ENCODE measurements at places on chromosomes 6 and 20. TPM values are rescaled to one million over a fixed set of nuclear protein-coding genes. Genes with fewer than 3 reads are reported as not detected.

DNA sequence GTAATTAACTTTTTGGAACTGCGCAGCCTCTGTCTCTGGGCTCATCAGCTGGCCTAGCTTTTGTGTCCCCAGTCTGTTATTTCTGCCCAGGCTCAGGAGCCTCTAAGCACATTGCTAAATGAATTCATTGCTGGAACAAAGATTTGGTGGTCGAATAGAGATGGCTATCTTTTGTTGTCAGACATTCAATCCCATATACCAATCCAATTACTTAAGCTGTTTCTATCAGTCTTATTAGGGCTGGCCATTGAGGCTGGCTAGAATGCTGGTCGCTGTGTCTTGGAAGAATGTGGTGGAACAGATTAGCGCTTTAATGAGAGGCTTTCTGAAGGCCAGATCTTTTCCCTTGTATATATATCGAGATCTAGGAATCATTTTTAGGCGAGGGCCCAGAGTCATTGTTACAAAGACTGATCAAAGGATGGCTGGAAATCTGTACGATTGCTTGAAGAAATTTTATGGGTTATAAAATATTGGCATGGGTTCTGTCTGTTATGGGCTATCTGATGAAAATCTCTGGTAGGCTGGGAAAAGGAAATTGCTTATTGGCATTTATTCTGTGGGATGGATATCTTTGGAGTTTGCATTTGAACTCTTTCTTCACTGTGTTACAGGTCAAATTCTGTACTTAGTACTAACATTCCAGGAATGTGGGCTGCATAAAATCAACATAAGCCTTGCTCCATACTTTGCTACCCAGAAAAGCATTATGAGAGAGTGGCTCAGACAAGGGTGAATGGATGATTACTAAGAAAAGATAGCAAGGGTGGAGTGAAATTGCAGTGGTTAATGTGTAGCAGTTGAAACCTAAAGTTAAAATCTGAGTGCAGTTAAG lies 34.8 kb upstream of the JAG1 start:
- no peak overlapping the region for H3K4me3 ChIP-seq
- no peaks in the 10 kb centered on the region for H3K4me1 ChIP-seq
- H3K27me3 ChIP-seq, result peaks cover 11% of the 10 kb centered on the region
- no peak overlapping the region for H3K27ac ChIP-seq

DNA sequence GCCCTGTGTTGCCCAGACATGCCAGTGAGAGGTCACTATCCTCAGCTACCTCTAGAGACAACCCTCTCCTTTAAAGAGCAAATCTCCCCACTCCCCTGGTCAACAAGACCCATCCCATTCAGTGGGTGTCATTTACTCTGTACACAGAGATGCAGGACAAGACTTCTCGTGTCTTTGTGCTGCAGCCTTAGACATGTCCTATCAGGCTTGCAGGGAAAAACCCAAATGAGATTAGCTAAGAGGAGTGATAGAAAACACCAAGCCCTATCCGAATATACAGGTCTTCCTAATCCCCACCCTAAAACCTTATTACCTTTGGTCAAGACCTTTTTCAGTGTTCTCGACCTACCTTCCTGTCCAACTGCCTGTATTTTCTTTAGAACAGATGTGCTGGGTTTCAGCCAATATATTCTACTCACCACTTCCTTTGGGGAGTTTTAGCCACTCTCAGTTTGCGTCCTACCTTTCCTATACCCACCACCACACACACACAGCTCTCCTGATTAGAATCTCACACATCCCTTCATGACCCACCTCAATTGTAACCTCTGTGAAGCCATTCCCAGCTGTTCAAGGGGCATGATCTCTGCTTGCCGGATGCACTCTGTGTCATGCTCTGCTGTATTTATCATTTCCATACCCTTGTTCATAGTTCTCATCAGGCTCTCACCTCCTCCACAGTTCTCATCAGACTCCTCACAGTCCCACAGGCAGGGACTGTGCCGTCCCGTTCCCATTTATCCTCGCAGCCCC lies 39.7 kb downstream of the TRAM2 start:
- no peak overlapping the region for H3K27ac ChIP-seq
- no peaks in the 10 kb centered on the region for H3K27me3 ChIP-seq
- DNase-seq, result no peak
- H3K36me3 ChIP-seq, result peaks cover 5% of the 10 kb centered on the region
- no peak overlapping the region for H3K4me3 ChIP-seq
- peaks cover 34% of the 10 kb centered on the region for H3K4me1 ChIP-seq

GRCh38 chr6:30810813-30811339 lies 66.5 kb upstream of the IER3 start:
- DNase-seq, result peak; percentile 91
- H3K4me1 ChIP-seq, result peaks cover 81% of the 10 kb centered on the region
- H3K27ac ChIP-seq, result peak overlapping the region; percentile 98

- H3K27me3 ChIP-seq, result no peaks in the 10 kb centered on the region
- H3K27ac ChIP-seq, result no peak overlapping the region
- no peaks in the 10 kb centered on the region for H3K36me3 ChIP-seq
These were observed 122.3 kb downstream of the ANKS1A start for GRCh38 chr6:35011096-35012041.

DNA sequence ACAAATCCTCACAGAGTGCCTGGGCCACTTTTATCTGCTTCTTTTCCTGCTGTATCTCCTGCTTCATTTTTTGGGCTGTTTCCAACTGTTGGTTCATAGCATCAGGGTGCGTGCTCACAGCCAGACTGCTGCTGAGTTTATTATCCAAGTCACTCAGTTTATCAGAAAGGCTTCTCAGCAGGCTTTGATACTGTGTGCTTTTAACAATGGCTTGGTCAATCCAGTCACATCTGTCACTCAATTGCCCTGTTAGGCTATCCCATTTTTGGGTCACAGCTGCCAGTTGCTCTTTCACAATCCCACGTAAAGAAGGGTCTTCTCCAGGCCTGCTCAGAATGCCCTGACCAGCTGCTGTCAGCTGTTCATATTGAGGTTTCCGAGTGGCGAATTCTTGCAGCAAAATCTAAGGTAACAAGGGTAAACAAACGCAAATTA lies 87.2 kb downstream of the DST start:
- H3K36me3 ChIP-seq, result no peaks in the 10 kb centered on the region
- H3K27ac ChIP-seq, result no peak overlapping the region
- no peak for DNase-seq
- no peaks in the 10 kb centered on the region for H3K27me3 ChIP-seq
- H3K4me1 ChIP-seq, result peaks cover under 1% of the 10 kb centered on the region

GRCh38 chr6:146029573-146030184 lies 817 bp downstream of the GRM1 start:
- no peak overlapping the region for H3K4me3 ChIP-seq
- DNase-seq, result no peak
- H3K36me3 ChIP-seq, result peaks cover 2% of the 10 kb centered on the region
- peaks cover 3% of the 10 kb centered on the region for H3K4me1 ChIP-seq
- no peak overlapping the region for H3K27ac ChIP-seq

- peak overlapping the region; percentile 78 for H3K4me3 ChIP-seq
- no peak for DNase-seq
- H3K36me3 ChIP-seq, result peaks cover 9% of the 10 kb centered on the region
- H3K27me3 ChIP-seq, result peaks cover 9% of the 10 kb centered on the region
These were observed 5.1 kb downstream of the RING1 start for GRCh38 chr6:33213166-33213988.

The ENPP5 gene
- total RNA-seq, result 0.38 TPM

DNA sequence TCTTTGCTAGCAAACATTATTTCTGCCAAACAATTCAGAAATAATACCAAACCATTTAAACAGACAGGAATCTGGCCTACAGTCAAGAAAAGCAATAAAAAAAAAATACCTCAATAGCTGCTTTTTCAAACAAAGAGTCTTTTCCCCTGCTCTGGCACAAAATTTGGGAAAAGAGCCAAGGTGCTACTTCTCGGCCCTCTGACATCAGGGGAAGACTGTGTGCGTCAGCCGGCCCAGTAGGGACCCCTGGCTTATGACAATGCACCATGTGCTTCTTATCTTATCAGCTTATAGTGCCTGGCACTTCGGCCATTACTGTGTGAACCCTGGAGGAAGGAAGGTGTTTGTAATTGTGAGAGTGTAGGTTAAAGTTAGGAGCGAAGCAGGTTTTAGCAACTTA lies 89.4 kb downstream of the PDE10A start:
- H3K4me1 ChIP-seq, result no peaks in the 10 kb centered on the region
- no peak for DNase-seq
- no peak overlapping the region for H3K27ac ChIP-seq
- H3K36me3 ChIP-seq, result no peaks in the 10 kb centered on the region

GRCh38 chr6:73696966-73697655 lies 1.1 kb downstream of the CD109 start:
- no peak for DNase-seq
- H3K4me3 ChIP-seq, result peak overlapping the region; percentile 84

The LY6G6D gene
- total RNA-seq, result not detected

DNA sequence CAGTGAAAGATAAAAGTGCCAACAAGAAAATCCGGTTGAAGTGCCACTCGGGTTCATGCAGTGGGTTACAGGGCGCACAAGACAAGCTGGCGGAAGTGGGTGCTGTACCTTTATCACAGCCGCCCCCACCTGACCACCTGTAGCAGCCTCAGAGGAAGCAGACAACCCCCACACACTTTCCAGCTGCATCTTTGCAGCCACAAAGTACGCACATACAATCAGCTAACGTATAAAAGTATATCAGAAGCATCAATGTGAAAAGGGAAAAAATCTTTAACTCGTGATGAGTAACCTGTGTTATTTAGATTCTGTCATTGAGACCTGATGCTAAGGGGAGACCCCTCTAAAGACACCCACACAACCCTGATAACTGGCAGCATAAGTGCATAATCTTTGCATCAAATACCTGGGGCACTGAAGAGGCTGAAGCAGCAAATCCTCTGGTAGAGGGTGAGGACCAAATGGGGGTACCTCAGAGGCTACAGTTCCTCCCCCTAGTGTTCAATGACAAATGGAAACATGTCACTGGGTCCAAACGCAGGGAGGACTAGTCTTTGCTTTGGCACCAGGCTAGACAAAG lies 22.1 kb downstream of the BACH2 start:
- no peaks in the 10 kb centered on the region for H3K27me3 ChIP-seq
- H3K27ac ChIP-seq, result peak overlapping the region; percentile 94
- peak; percentile 92 for DNase-seq
- peaks cover 89% of the 10 kb centered on the region for H3K4me1 ChIP-seq
- peaks cover 69% of the 10 kb centered on the region for H3K36me3 ChIP-seq

The TREM2 gene
- total RNA-seq, result not detected

GRCh38 chr6:123515715-123516114 lies 121.0 kb downstream of the TRDN start:
- no peak overlapping the region for H3K27ac ChIP-seq
- DNase-seq, result no peak
- H3K4me1 ChIP-seq, result no peaks in the 10 kb centered on the region
- H3K36me3 ChIP-seq, result no peaks in the 10 kb centered on the region

- DNase-seq, result no peak
- H3K36me3 ChIP-seq, result no peaks in the 10 kb centered on the region
- no peak overlapping the region for H3K4me3 ChIP-seq
- no peaks in the 10 kb centered on the region for H3K4me1 ChIP-seq
These were observed 241.8 kb upstream of the BMP2 start for GRCh38 chr20:6525447-6526303.

- H3K27me3 ChIP-seq, result no peaks in the 10 kb centered on the region
- DNase-seq, result no peak
- no peaks in the 10 kb centered on the region for H3K4me1 ChIP-seq
- no peak overlapping the region for H3K27ac ChIP-seq
These were observed 102.5 kb upstream of the ARG1 start for GRCh38 chr6:131470534-131470933.

The OR2H2 gene
- not detected for total RNA-seq

The RGL2 gene
- 17.7 TPM for total RNA-seq

DNA sequence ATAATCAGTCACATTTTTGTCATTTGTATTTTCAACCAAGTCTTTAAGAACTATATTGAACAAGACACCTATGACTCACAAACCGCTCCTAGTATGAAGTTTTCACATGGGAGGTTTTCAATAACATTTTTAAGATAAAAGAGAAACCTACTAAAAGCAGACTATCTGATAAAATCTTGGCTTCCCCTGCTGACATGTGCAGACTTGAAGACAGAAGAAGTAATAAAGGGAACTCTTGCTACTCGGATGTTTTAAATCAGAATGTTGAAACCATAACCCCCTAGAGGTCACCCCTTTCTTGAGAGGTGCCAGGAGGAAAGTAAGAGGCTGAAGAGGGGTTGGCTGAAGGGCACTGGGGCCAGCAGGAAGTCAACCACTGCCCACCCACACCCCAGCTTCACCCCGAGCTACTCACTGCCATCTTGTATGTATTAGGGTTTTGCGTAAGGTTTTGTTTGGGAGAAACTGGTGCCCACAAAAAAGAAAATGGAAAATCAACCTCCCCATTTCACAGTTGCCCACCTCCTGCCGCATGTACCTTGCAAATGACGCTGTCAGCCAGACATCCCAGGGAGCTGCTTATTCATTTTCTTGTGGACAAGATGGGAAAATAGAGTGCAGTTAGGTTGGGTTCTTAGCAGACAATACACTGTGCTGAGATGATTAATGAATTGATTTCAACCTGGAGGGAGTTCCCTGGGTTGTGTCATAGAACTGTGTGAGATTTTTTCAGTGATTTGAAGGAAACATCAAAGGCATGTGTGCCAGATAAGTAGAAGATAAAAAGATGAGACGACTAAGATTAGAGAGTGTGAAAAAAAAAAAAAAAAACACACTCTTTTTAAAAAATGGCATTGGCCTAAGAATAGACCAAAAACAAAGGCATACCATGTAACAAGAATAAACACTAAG lies 83.2 kb upstream of the TAB2 start:
- peaks cover 47% of the 10 kb centered on the region for H3K4me1 ChIP-seq
- H3K4me3 ChIP-seq, result peak overlapping the region; percentile 69
- no peaks in the 10 kb centered on the region for H3K27me3 ChIP-seq
- DNase-seq, result peak; percentile 47

DNA sequence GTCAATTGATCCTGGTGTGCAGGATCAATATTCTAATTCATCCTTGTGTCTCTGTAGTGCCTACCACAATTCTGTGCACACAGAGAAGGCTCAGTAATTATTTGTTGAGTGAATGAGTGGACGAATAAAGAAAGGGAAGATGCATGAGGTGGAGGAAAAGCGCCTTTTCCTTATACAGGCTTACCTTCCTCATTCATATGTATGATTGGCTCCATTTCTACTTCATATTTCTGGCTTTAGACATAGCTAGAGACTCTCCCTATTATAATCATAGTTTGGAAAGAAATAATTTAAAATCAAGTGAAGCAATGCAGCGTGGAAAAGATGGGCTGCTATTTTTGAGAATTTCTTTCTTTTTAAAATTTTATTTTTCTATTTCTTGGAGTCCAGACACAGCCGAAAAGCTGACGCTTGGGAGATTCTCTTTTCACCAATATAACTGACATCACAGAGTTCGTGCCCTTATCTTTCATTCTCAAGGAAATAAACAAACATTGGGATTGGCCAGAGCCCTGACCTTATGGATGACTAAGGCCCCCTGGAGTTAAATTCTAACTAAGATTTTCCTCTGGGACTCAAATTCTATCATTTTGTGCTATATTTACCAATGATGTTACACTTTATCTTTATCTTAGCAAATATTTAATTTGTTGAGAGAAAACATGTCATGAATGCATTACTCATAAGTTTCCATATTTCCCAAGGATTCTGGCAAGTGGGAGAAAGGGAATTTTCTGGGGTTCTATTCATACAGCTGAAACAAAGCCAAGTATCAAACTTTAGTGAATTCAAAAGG lies 48.1 kb downstream of the PRL start:
- no peaks in the 10 kb centered on the region for H3K27me3 ChIP-seq
- H3K4me3 ChIP-seq, result no peak overlapping the region
- DNase-seq, result no peak
- no peaks in the 10 kb centered on the region for H3K36me3 ChIP-seq
- H3K4me1 ChIP-seq, result no peaks in the 10 kb centered on the region
- H3K27ac ChIP-seq, result no peak overlapping the region

The SLC22A7 gene
- total RNA-seq, result not detected

- DNase-seq, result no peak
- H3K36me3 ChIP-seq, result no peaks in the 10 kb centered on the region
- H3K27me3 ChIP-seq, result peaks cover 9% of the 10 kb centered on the region
- no peaks in the 10 kb centered on the region for H3K4me1 ChIP-seq
- no peak overlapping the region for H3K4me3 ChIP-seq
These were observed 13.2 kb downstream of the ADGRF1 start for GRCh38 chr6:47028835-47029360.

The ZSWIM3 gene
- 3.8 TPM for total RNA-seq

Measured in activated naive CD8-positive, alpha-beta T cell treated with anti-CD3 and anti-CD28 coated beads for 36 hours (primary cell).